ENCODE measurements at places on chromosomes 16 and 17.

DNA sequence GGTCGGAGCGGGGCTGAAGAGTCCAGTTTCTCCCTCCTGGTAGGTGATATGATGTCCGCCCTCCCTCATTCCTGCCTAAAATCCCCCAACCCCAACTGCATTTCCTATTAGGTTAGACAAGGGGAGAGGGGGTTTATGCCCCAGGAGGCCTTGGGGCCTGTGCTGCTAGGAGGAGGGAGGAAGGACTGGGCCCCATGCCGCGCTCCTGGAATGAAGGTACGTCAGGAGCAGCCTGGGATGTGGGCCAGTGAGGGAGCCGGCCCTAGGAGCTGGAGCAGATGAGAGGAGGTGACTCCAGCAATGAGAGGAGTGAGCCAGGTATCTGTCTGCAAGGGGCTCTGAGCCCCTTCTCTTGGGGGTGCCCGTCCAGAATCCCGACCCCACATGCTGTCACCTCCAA lies 46.9 kb upstream of the CDC42EP4 start:
- no peak overlapping the region for H3K4me3 ChIP-seq
- peaks cover 66% of the 10 kb centered on the region for H3K4me1 ChIP-seq
- H3K27me3 ChIP-seq: no peaks in the 10 kb centered on the region
- no peak for DNase-seq
- peak overlapping the region; percentile 96 for H3K27ac ChIP-seq

DNA sequence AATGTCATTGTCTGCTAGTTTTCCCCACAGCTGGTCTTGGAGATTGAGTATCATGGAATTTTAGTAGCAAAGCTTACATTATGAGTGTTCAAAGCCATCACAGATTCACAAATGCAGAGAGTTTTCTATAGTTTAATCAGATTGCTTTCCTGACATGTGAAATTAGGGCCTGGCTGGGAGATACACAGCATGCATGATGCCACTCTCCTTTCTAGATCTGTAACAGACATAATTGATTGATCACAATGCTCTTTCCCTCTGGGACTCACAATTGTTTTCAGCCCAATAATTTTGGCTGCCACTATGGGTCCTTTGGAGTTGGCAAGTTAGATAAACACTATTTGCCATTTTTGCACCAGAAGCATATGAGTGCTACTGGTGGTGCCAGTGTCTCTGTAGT lies 132.5 kb downstream of the SPACA3 start:
- peaks cover 22% of the 10 kb centered on the region for H3K4me1 ChIP-seq
- no peak overlapping the region for H3K27ac ChIP-seq
- H3K27me3 ChIP-seq: peaks cover 7% of the 10 kb centered on the region
- no peaks in the 10 kb centered on the region for H3K36me3 ChIP-seq

GRCh38 chr17:76519048-76519966 lies 18.1 kb upstream of the RHBDF2 start:
- no peaks in the 10 kb centered on the region for H3K36me3 ChIP-seq
- no peak overlapping the region for H3K27ac ChIP-seq
- DNase-seq: no peak

DNA sequence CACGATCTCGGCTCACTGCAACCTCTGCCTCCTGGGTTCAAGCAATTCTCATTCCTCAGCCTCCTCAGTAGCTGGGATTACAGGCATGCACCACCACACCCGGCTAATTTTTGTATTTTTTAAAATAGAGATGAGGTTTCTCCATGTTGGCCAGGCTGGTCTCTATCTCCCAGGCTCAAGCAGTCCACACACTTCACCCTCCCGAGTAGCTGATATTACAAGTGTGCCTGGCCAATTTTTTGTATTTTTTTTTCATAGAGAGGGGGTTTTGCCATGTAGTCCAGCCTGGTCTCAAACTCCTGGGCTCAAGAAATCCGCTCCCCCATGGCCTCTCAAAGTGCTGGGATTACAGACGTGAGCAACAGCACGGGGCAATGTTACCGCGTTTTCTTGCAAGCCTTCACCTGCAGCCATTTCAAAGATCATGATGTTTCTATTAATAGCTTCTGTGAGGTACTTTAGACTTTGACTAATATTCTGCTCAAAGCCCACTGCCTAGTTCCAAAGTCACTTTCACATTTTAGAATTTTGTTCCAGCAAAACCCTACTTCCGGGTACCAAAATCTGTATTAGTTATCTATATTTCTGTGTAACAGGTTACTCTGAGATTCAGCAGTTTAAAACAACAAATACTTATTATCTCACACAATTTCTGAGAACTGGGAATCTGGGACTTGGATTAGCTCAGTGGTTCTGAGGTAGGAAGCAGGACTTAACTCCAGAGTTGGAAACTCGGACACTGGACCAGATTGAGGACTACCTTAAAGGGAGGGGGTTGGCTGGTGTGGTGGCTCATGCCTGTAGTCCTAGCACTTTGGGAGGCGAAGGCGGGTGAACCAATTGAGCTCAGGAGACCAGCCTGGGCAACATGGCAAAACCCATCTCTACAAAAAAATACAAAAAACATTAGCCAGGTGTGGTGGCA lies 12.0 kb upstream of the MED13 start:
- peaks cover 8% of the 10 kb centered on the region for H3K27me3 ChIP-seq
- no peak overlapping the region for H3K4me3 ChIP-seq
- no peaks in the 10 kb centered on the region for H3K4me1 ChIP-seq
- H3K36me3 ChIP-seq: no peaks in the 10 kb centered on the region

- H3K4me1 ChIP-seq: no peaks in the 10 kb centered on the region
- H3K36me3 ChIP-seq: no peaks in the 10 kb centered on the region
- H3K27me3 ChIP-seq: no peaks in the 10 kb centered on the region
- H3K4me3 ChIP-seq: no peak overlapping the region
- no peak for DNase-seq
- no peak overlapping the region for H3K27ac ChIP-seq
These were observed 22.5 kb downstream of the GPR139 start for GRCh38 chr16:20051147-20051546.

GRCh38 chr17:62955841-62956352 lies 10.1 kb upstream of the TANC2 start:
- no peak overlapping the region for H3K4me3 ChIP-seq
- no peaks in the 10 kb centered on the region for H3K27me3 ChIP-seq
- H3K27ac ChIP-seq: no peak overlapping the region
- H3K36me3 ChIP-seq: no peaks in the 10 kb centered on the region
- no peaks in the 10 kb centered on the region for H3K4me1 ChIP-seq
- DNase-seq: no peak

- H3K27me3 ChIP-seq: no peaks in the 10 kb centered on the region
- H3K27ac ChIP-seq: peak within 1 kb of the TSS; percentile 67
- peak; percentile 97 for DNase-seq
- H3K4me3 ChIP-seq: peak within 1 kb of the TSS; percentile 97
- H3K4me1 ChIP-seq: peaks cover 88% of the 10 kb centered on the region
These were observed at the start of gene MTSS2 for GRCh38 chr16:70685938-70686375. MTSS2 (minus strand) TSS chr16:70686053; CDS start chr16:70685791, 262 bp downstream.

DNA sequence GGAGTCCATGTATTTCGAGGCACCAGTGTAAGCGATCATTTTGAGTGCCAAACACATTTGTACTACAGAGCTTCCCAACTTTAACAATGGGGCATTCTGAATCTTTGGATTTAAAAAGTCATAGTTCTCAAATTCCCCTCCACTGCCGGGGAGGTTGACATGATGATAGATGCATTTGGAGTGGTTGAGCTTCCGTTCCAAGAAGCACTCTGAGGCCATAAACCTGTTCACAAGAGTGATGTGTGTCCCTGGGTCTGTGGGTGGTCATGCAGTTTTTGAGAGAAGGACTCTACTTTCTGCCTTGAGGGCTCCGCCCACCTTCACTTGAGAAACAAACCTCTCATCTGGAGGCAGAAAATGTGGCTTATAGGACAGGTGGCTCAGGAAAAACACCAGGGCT lies 43.7 kb downstream of the IRX5 start:
- DNase-seq: no peak
- no peak overlapping the region for H3K27ac ChIP-seq
- H3K36me3 ChIP-seq: no peaks in the 10 kb centered on the region
- no peaks in the 10 kb centered on the region for H3K4me1 ChIP-seq

DNA sequence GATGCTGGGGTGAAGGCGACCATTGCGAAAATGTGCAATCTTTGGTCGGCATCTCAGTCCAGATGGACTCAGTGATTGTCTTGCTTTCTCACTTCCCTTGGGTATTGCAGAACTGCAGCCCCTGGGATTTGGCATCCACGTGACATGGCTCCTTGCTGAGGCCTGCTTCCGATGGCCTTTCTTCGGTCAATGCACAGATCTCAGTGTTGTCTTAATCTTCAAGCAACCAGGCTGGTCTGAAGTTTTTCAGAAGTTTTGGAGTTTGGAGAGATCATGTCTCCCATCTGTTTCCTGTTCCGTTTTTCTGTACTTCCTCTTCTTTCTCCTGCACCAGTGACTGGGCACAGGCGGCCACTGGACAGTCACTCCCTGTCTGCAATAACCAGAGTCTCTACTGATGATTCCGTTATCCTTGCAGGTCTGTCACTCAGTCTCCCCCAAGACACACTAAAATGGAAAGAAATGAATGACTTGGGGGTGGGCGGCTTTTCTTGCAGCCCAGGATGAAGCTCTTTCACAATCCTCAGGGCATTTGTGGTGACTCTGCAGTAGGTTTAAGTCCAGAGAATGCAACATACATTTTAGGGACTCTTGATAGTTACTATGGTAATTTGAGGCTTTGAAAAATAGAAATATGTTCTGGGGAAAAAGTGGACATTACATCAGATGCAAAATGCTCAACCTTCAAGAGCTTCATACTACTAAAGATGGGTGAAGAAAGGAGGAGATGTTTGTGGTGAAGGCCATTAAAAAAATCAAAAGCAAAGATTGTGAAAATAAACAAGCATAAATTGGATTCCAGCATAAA lies 106.3 kb upstream of the ZFHX3 start:
- H3K4me3 ChIP-seq: no peak overlapping the region
- H3K27ac ChIP-seq: no peak overlapping the region
- no peak for DNase-seq
- H3K4me1 ChIP-seq: no peaks in the 10 kb centered on the region
- H3K36me3 ChIP-seq: no peaks in the 10 kb centered on the region
- no peaks in the 10 kb centered on the region for H3K27me3 ChIP-seq

DNA sequence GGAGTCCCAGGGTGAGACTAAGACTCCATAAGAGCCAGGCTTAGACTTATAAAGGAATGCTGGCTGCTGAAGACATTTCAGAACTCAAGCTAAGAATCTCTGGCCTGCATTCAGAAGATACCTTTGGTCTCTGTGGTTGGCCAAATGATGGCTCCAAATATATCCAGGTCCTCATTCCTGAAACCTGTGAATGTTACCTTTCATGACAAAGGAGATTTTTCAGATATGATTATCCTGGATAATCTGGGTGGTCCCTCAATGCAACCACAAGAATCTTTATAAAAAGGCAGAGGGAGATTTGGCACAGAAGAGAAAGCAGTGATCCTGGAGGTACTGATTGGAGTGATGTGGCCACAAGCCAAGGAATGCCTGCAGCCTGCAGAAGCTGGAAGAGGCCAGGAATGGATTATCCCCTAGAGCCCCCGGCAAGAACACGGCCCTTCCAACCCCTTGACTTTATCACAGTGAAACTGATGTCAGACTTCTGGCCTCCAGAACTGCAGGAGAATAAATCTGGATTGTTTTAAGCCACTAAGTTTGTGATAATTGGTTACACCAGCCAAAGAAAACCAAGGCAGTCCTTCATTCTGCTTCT lies 253.3 kb downstream of the SLC39A11 start:
- H3K4me1 ChIP-seq: no peaks in the 10 kb centered on the region
- DNase-seq: no peak
- H3K27me3 ChIP-seq: no peaks in the 10 kb centered on the region

DNA sequence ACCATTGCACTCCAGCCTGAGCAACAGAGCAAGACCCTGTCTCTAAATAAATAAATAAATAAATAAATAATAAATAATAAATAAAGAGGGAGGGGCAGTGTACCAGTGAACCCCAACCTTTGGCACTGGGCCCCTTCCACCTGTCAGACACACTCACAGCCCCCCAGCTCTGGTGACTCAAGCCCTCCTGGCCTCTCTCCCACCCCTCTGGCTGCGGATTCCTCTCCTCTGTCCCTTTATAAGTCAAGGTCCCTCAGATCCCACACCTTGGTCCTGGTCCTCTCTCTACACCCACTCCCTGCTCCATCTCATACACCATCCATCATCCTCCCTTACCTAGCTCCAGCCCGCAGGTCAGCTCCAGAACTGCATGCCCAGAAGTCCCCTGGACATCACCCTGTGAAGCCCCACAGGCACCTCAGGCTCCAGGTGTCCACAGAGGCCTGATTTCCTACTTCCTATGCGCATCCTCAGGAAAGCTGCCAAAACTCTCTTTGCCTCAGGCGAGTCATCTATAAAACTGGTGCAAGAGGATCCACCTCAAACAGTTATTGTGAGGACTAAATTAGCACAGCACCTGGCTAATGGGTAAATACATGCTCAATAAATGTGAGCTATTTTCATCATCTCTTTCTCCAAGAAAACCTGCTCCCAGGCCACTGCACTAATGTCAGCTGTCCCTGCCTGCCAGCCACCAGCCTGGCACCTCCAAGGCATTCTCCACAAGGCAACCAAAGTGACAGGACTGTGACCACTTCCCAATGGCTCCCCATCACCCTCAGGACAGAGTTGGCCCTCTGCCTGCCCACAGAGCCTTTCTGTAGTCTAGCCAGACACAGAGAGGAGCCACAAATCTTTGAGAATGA lies 46.8 kb downstream of the BEAN1 start:
- H3K4me3 ChIP-seq: no peak overlapping the region
- H3K36me3 ChIP-seq: no peaks in the 10 kb centered on the region
- peaks cover 2% of the 10 kb centered on the region for H3K4me1 ChIP-seq
- no peaks in the 10 kb centered on the region for H3K27me3 ChIP-seq

- no peak overlapping the region for H3K27ac ChIP-seq
- no peaks in the 10 kb centered on the region for H3K4me1 ChIP-seq
- no peaks in the 10 kb centered on the region for H3K27me3 ChIP-seq
These were observed 79.1 kb downstream of the GRIN2A start for GRCh38 chr16:10103118-10103517.

DNA sequence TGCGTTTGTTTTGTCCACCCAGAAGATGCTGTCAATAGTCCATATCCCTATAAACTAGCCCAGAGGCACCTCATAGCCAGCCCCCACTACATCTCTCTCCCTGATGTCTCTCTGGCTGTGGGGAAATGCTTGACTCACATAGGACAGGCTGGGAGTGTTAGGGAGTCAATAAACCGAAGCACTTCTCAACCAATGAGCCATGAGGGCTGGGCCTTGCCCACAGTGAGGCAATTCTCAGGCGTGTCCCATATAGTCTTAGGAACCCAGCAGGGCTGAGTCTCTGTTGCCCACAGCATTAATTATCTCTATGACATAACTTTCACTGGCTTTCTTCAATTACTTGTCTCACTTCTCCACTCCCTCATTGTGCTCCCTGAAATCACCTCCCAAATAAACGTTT lies 387.3 kb upstream of the CDH11 start:
- no peaks in the 10 kb centered on the region for H3K36me3 ChIP-seq
- no peaks in the 10 kb centered on the region for H3K4me1 ChIP-seq
- DNase-seq: no peak
